CD4-positive, alpha-beta T cell treated with Interleukin-1 beta for 1 hour (primary cell): ENCODE measurements at places on chromosomes 5 and 9.

- no peak for DNase-seq
Observed at GRCh38 chr5:27269766-27270165, 231.4 kb upstream of the CDH9 start.

DNA sequence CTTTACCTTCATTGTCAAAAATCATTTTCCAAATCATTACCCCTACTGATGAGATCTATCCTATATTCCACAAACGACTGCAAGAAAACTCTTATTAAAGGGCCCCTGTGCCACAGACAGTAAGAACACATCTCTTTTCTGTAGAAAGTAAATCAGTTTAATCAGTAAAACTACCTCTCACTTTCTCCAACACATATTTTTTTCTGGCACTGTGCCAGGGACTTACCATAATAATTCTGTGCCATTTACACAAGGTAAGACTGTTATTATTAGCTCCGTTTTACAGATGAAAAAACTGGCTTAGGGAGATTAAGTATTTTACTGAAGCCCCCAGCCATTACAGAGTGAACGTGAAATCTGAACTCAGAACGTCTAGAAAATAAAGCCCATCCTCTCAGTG lies 587.0 kb upstream of the COX7C start:
- no peak for DNase-seq

DNA sequence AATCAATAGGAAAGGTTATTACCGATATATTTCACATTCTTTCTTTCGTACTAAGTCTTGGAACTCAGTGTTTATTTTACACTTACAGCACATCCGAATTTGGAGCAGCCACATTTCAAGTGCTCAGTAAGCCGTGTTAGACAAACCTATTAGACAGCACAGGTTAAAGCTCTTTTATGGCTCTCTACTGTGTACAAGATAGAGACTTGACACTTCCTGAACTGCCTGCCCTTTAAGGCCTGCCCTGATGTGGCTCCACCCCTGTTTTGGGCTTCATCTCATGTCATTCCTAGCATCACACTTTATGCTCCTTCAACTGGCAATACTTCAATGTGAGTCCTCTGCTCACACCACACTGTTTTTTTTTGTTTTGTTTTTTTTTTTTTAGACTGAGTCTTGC lies 23.5 kb upstream of the SUSD1 start:
- no peak for DNase-seq

DNA sequence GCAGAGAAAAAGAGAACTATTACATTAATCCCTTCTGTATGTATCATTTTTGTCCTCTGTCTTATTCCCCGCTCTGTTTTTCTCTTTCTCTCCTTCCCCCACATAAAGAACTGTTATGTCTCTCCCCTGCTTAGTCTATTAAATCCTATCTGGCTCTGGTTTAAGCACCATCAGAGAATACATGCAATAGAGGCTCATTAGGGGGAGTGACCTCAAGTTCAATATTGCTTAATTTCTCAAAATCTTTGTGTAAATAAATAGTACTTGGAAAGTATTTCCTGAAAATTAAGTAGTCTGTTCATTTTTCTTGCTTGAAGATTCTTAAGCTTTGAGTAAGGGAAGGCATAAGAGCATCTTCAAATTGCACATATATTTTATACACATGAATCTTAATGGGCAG lies 41.2 kb upstream of the FAM174A start:
- no peak for DNase-seq

DNA sequence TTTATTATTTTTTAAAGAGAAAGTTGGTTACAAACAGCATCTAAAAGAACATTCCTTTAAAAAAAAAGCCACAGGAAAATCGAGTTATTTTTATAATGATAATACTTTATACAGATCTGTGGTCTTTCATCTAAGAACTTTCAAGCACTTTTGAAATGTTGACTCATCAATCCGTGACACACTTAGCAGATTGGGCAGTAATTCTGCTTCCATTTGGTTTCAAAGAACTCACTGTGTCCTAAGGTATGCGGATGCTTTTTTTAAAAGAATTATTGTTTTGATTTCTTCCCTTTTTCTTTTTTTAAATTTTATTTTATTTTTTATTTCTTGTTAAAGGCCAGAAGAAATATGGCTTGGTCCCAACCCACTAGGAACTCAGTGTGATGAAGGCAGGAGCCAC lies 147.8 kb downstream of the AOPEP start:
- DNase-seq, result no peak

DNA sequence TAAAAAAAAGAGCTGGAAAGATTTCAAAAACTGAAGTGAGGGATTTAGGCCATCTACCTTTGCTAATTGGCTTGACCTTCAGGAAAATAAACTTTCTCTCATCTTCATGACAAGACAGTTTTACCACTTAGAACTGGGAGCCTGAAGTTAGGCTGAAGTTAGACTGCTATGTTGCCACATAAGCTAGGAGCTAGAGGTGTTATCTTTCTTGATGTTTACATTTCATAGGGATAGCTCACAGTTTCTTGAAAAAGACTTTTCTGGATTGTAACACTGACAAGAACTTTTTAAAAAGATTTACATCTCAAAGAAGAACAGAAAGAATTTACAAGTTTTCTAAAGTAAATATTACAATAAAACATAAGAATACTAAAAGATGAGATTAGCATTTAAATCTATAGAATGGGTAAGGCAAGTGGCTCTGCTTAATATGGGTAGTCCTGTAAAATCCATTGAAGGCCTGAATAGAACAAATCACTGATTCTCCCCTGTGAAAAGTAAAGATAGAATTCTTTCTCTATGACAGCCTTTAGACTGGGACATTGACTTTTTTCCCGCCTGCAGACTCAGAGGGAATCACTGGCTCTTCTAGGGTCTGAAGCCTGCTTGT lies 1665.4 kb upstream of the CDH9 start:
- DNase-seq, result no peak

DNA sequence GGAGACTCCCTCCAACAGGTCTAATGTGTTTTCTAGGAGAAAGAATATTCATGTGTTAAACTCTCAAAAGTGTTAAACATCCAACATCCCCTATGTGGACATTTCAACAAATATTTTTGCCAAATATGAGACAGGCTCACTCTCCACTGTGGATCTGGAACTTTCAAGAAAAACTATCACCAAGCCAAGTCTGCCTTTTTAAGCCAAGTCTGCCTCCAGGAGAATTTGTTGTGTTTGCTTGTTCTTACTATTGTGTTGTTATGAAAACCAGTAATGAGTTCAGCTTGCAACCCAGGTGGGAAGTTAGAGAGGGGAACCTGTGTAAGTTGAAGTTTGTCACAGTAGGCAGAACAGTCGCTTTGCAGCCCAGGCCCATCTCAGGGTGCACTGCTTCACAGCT lies 228.1 kb downstream of the NFIB start:
- no peak for DNase-seq

GRCh38 chr9:135997090-135998015 lies 36.2 kb upstream of the UBAC1 start:
- DNase-seq, result no peak

- no peak for DNase-seq
Observed at GRCh38 chr9:110099236-110100095, 108.5 kb downstream of the C9orf152 start.

- DNase-seq, result no peak
Observed at GRCh38 chr5:107876906-107877305, 206.2 kb upstream of the EFNA5 start.

DNA sequence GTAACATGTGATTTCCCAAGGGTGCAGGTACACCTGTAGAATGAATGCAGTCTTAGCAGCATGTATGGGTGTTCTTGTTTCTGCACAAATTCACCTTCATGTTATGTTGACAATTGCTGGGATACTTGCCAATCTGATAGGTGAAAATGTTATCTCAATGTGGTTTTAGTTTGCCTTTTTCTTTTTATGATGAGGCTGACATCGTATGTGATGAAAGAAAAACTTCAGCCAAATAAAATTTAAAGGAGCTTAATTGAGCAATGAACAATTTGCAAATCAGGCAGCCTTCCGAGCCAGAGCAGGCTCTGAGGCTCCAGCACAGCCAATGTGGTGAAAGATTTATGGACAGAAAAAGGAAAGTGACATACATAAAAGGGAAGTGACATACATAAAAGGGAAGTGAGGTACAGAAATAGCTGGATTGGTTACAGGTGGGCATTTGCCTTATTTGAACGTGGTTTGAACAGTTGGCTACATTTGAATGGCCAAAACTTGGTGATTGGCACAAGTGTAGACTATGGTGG lies 10.5 kb downstream of the TAL2 start:
- DNase-seq, result no peak

DNA sequence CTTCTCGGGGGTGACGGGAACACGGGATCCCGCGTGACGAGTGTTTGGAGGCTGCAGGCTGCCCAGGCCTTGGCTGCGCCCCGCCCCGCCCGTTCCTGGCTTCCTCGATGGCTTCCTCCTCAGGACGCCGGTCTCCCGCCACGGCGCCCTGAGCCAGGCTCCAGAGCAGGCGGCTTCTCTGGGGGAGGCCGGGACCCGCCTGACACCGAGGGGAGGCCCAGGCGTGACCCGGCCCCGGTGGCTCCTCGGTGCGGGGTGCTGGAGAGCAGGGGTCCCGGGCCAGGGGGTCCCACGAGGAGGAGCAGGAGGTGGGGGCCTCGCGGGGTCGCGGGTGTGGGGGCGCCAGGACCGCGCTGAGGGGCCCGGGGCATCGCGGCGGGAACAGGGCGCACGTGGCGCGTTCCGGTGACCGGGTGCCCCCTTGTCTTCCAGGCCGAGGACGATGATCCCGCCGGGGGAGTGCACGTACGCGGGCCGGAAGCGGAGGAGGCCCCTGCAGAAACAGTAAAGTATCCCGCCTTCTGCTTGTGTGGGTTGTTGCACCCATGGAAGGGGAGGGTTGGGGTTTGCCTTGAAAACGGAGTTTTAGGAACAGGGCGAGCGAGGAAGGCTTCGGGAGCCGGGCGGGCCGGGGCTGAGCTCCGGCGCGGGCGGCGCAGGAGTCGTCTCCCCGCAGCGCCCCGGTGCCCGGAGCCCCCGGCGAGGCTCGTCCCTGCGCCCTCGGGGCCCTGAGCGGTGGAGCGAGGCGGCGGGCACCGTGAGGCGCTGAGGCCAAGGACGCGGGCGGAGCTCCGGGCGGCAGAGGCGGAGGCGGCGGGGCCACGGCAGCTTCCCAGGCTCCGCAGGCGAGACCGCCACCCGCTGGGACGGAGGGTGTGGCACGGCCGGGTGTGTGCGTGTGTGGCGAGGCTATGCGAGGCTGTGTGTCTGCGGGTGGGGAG lies 22.2 kb downstream of the AHRR start:
- DNase-seq, result peak; percentile 19

GRCh38 chr5:116075191-116075831 lies 9.5 kb upstream of the COMMD10 start:
- no peak for DNase-seq

- DNase-seq, result no peak
Observed at GRCh38 chr5:107794741-107795140, 124.0 kb upstream of the EFNA5 start.

- no peak for DNase-seq
Observed at GRCh38 chr5:2960294-2960693, 208.8 kb upstream of the IRX2 start.

DNA sequence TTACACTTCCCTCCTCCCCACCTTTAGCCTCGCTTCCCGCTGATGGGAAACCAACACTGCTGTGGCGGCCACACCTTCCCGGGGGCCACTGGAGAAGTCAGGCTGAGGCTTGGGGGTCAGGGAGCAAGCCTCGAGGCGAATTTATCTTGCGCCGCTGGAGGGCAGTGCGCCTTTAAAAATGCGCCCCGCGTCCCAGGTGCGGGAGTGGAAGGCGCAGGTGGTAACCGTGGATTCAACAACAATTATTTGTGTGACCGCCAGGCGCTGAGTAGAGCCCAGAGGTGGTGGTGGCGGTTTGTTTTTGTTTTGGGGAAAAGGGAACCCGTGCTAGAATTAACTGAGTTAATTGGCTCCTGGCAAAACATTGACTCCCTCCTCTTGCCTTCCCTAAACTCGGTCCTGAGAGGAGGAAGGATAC lies 1.1 kb downstream of the CFAP77 start:
- peak; percentile 78 for DNase-seq

- DNase-seq, result no peak
Observed at GRCh38 chr9:9108641-9109040, 1309.1 kb upstream of the DMAC1 start.

DNA sequence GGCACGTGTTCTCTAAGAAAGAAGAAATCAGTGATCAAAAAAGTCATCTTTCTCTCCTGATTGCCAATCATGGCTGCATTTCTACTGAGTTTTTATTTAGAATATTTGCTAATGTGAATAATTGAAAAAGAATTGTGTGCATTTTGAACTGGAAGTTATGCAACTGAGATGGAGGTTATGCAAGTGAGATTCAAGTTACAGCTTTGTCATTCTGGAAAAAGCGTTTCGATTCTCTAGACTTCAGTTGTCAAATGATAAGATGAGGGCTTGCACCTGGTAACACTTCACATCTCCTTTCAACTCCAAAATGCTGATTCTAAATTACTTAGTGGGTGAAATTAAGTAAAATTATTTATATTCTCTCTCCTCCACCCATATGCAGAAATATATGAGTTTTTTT lies 36.4 kb downstream of the C6 start:
- DNase-seq, result no peak

- no peak for DNase-seq
Observed at GRCh38 chr5:115686051-115686737, 60.4 kb upstream of the TMED7 start.

DNA sequence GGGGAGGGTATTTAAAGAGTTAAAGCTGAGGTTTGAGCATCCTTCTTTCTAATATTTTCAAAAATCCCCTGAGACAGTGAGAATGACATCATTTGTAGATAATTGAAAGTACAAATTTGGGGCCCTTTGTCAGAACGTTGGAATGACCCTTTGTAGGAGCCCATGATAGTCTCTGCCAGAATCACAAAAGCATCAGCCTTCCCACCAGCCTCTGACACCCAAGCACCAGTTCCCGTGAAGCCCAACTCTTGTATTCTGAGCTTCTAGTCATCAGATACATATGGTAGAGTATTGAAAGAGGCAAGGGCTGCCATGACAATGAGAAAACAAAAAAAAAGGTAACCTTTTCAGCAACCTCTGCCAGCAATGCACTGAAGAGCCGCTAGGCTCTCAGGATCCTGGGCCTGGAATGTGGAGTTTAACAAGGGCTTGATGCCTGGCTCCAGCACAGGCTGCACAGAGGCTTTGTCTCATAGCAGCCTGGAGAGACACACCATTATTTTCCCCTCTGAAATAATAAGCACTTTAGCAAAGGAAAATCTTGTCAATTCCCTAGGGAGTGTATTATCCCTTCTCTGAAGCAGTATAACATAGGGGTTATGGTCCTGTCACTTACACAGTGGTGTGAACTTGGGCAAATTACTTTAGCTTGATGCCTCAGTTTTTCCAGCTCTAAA lies 114.4 kb downstream of the ZNF608 start:
- DNase-seq, result no peak

GRCh38 chr5:156836846-156837245 lies 13.2 kb upstream of the PPP1R2B start:
- no peak for DNase-seq

DNA sequence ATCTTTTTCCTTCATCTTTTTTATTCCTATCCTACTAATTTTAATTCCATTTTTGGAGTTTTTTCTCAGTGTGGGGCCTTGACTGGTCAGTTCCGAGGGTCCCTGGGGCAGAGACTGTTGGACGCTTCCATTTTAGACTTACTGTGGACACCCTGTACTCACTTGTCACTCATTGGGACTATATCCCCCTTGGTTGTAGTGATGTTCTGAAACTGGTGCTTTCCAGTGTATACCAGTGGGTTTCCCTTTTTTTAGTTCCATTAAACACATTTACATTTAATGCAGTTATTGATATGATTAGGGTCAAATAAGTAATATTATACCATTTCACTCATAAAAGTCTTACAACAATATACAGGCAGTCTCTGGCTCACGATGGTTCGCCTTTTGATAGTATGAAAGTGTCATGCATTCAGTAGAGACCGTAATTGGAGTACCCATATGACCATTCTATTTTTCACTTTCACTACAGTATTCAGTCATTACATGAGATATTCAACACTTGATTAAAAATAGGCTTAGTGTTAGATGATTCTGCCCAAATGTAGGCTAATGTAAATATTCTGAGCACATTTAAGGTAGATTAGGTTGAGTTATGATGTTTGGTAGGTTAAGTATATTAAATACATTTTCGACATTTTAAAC lies 46.0 kb downstream of the CNOT6 start:
- DNase-seq, result no peak
